CD4-positive, CD25-positive, alpha-beta regulatory T cell (primary cell): ENCODE measurements at places on chromosomes 7 and 10.

DNA sequence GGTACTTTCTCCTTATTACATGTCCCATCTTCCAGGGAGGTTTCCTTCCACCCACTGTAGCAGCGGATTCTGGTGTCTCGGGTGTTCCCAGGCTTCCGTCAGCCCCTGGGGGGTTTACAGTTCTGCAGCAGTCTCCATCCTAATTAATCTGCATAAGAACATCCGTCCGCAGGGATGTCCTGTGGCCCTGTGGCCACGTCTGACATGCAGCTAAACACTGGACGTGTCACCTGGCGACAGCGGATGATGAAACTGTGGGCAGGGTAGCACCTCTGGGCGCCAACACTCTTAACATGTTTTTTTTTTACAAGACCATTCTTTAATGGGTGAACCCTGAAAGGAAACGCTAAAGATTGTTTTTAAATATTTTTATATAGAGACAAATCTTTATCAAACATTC is 58.2 kb downstream of the DIP2C start:
- DNase-seq = no peak

DNA sequence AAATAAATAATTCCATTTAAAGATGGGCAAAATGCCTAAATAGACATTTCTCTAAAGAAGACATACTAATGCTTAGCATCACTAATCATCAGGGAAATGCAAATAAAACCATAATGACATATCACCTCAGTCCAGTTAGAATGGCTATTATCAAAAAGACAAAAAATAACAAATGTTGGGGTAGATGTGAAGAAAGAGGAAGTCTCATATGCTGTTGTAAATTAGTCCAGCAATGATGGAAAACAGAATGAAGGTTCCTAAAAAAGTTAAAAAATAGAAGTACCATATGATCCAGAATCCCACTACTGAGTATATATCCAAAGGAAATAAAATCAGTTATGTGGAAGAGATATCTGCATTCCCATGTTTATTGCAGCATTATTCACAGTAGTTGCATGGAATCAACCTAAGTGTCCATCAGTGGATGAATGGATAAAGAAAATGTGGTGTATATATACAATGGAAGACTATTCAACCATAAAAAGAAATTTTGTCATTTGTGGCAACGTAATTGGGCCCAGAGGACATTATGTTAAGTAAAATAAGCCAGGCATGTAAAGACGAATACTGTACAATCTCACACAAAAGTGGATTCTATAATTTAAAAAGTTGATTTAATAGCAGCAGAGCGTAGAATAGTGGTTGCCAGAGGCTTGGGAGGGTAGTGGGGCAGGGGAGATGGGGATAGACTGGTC is 52.0 kb downstream of the TCAF1 start:
- DNase-seq = no peak

DNA sequence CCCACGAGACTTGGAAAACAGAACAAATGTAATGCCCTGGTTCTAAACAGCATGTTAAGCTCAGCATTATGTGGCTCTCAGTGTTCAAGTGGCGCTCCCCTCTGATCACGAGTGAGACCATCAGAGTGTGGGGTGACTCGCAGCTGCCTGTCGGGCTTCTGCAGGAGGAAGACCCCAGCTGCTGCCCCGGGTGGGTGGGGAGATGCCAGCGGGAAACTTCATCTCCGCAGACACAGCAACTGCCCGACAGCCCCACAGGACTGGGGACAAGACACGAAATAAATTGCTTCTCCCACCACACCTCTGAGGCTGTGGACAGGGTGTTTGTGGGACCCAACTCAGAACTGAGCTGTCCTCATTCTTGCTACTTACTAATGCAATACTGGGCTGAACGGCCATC is 126.3 kb upstream of the KIF5B start:
- no peak for DNase-seq

DNA sequence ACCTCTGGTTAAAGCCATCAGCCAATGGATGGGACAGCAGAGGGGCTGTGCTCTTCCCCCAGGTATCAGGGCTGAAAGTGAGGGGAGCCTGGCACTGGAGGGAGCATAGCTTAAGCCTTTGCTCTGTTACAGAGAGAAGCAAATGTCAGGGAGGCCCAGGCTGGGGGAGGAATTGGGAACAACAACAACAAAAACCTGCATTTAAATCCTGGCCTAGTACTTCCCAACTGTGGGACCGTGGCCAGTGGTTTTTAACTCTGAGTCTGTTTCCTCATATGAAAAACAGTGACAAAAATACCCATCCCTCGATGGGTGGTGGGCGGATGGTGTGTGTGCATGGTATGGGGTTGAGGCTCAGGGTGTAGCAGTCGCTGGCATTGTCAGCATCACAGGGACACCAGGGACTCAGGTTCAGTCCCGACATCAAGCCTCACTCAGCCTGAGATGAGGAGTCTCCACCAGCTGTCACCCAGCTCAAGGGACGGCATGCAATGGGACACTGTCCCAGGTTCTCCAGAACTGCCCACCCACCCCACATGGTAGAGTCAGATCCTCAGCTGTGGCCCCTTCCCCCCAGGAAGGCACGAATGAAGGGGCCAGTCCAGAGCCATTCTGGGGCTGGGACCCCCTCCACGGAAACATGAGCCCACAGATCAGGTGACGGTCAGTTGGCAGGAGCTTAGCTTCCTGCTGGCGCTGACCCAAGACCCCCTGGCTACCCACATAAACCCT is 74.5 kb downstream of the AFAP1L2 start:
- no peak for DNase-seq

- DNase-seq = no peak
Observed at GRCh38 chr10:14698111-14698828, 76.4 kb downstream of the FAM107B start.

DNA sequence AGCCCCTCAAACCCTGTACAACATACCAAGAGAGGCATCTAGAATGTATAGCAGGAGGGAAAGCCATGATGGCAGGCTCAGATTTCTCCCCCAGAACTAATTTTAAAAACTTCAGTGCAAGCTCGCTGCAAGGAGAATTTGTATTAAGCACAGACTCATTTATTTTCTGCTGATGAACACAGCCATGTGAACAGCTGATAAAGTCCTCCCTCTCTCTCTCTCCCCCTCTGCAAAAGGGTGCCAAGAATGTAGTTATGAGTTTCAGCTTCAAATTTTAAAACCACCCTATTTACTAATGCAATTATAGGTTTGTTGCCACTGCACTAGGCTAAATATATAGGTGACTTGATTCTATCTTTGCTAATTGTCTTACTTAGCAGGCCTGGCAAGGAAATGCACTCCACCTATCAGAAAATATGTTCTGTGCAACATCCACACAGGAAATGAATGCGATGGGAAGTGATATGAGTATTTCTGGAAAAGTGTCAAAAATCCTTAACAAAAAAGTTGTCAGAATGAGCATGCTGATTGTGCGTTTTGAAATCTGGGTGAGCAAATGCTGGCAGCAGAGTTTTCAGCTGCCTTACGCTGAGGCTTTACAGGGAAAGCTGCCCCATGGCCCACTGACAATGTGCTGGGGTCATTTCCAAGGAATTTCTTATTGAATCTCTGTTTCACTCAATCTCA is 43.4 kb upstream of the GHITM start:
- DNase-seq = no peak

DNA sequence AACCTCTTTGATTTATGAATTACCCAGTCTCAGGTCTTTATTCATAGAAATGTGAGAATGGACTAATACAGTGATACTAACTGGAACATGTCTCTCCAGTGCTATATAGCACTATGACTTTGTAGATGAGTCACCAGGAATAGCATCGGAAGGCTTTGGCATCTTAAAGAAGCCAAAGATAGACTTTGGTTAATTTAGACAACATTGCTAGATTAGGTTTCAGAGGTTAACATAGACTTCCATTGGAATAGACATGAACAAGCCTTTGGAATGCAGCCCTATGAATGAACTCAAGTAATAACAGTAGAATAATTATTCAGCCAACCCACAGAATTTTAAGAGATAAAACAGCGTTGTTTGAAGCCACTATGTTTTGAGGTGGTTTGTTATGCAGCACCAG is 169.2 kb downstream of the HGF start:
- DNase-seq = no peak
